Activated naive CD4-positive, alpha-beta T cell treated with anti-CD3 and anti-CD28 coated beads for 36 hours (primary cell): ENCODE measurements at places on chromosomes 3 and 15. TPM values are rescaled to one million over a fixed set of nuclear protein-coding genes. Genes with fewer than 3 reads are reported as not detected.

GRCh38 chr3:157844800-157845565 lies 261.2 kb downstream of the SHOX2 start:
- no peak for DNase-seq
- no peaks in the 10 kb centered on the region for H3K4me1 ChIP-seq
- no peak overlapping the region for H3K4me3 ChIP-seq

DNA sequence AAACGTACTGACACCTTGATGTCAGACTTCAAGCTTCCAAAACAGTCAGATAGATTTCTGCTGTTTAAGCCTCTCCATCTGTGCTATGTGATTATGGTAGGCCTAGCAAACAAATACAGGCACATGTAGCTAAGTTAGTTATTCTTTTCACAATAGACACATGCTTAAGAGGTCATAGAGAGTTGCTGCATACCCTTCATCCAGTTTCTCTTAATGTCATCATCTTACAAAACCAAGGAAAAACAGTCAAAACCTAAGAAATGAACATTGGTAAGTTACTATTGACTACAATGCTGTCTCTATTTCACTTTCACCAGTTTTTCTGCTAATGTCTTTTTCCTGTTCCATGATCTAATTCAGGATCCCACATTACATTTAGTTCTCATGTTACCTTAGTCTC lies 946.8 kb downstream of the TUSC7 start:
- no peaks in the 10 kb centered on the region for H3K4me1 ChIP-seq
- H3K36me3 ChIP-seq: no peaks in the 10 kb centered on the region

NDUFB5 gene
- total RNA-seq: 151 TPM

- H3K27ac ChIP-seq: no peak overlapping the region
- DNase-seq: no peak
- no peaks in the 10 kb centered on the region for H3K27me3 ChIP-seq
- no peak overlapping the region for H3K4me3 ChIP-seq
Measured at GRCh38 chr3:174737966-174738365, 121.2 kb upstream of the NAALADL2 start.

DNA sequence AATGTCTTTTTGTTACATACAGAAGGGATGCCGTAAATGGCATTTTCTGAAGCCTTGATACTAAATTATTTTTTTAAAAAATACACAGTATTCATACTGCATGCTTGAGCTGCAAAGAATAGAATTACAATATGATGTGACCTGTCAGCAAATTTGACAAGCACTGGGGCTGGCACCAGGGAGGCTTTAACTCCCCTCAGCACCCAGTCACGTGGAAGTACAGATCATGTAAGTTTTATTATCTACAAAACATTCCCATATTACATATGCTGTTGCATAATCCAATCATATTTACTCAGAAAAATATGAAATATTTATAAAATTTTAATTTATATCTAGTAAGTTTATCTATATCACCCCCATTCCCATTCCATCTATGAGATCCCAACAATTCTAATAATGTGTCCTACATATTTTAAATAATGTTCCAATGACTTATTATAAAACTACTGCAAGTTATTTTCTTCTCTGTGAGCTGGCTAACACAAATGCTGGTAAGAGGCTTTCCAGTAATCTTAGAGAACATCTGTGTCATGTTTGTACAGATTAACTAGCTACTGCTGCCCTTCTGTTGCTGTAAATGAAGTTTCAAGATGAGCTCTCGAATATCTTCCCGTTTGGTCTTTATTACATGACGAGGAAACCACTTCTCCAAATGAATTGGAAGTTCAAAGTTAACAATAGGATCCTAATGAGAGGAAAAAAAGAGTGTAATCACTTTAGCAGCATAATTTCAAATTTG lies 5.2 kb upstream of the IMPG2 start:
- H3K36me3 ChIP-seq: peaks cover 11% of the 10 kb centered on the region
- no peak for DNase-seq
- H3K27me3 ChIP-seq: no peaks in the 10 kb centered on the region
- no peak overlapping the region for H3K27ac ChIP-seq

DNA sequence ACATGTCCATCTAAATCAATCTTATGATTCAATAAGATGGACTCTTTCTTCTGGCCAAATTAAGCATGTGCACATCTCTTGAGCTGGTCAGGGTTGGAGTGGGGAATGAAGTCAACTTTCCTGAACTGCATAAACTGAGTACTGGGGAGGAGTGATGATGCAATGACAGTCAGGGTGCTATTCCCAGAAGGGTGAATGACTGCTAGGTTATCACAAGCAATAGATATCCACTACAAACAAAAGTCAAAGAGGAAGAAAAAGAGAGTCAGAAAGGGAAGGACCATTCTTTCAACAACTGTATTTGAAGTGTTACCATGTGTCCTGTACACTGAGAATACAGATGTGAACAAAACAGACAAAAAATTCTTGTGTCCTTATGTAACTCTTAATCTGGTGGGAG lies 70.0 kb downstream of the ALCAM start:
- H3K36me3 ChIP-seq: peaks cover 4% of the 10 kb centered on the region
- H3K4me1 ChIP-seq: no peaks in the 10 kb centered on the region
- no peak overlapping the region for H3K27ac ChIP-seq
- H3K4me3 ChIP-seq: no peak overlapping the region
- H3K27me3 ChIP-seq: no peaks in the 10 kb centered on the region

ZNF197 gene
- 7.7 TPM for total RNA-seq

MASP1 gene
- total RNA-seq: not detected

PTX3 gene
- total RNA-seq: not detected

- no peaks in the 10 kb centered on the region for H3K27me3 ChIP-seq
- DNase-seq: no peak
- H3K4me1 ChIP-seq: no peaks in the 10 kb centered on the region
- H3K4me3 ChIP-seq: no peak overlapping the region
Measured at GRCh38 chr15:99993681-99994131, 260.5 kb upstream of the LYSMD4 start.

GRCh38 chr3:34683851-34684250 lies 885.4 kb downstream of the PDCD6IP start:
- H3K36me3 ChIP-seq: no peaks in the 10 kb centered on the region
- no peaks in the 10 kb centered on the region for H3K4me1 ChIP-seq
- no peak overlapping the region for H3K4me3 ChIP-seq
- peak; percentile 67 for DNase-seq
- H3K27me3 ChIP-seq: no peaks in the 10 kb centered on the region

- H3K4me1 ChIP-seq: no peaks in the 10 kb centered on the region
- H3K27ac ChIP-seq: no peak overlapping the region
- DNase-seq: no peak
- H3K4me3 ChIP-seq: no peak overlapping the region
- no peaks in the 10 kb centered on the region for H3K36me3 ChIP-seq
Measured at GRCh38 chr3:88626456-88627120, 476.8 kb downstream of the C3orf38 start.

- peaks cover 66% of the 10 kb centered on the region for H3K4me1 ChIP-seq
- peak overlapping the region; percentile 99 for H3K27ac ChIP-seq
- H3K36me3 ChIP-seq: peaks cover 34% of the 10 kb centered on the region
- DNase-seq: peak; percentile 90
Measured at GRCh38 chr15:81296673-81297072, 27.3 kb downstream of the STARD5 start.

PRTG gene
- not detected for total RNA-seq

- H3K4me1 ChIP-seq: no peaks in the 10 kb centered on the region
- H3K27me3 ChIP-seq: no peaks in the 10 kb centered on the region
- H3K27ac ChIP-seq: no peak overlapping the region
- no peak for DNase-seq
- no peaks in the 10 kb centered on the region for H3K36me3 ChIP-seq
- H3K4me3 ChIP-seq: no peak overlapping the region
Measured at GRCh38 chr3:164791263-164791662, 287.0 kb downstream of the SI start.

TERC gene
- total RNA-seq: 20.4 TPM

DNA sequence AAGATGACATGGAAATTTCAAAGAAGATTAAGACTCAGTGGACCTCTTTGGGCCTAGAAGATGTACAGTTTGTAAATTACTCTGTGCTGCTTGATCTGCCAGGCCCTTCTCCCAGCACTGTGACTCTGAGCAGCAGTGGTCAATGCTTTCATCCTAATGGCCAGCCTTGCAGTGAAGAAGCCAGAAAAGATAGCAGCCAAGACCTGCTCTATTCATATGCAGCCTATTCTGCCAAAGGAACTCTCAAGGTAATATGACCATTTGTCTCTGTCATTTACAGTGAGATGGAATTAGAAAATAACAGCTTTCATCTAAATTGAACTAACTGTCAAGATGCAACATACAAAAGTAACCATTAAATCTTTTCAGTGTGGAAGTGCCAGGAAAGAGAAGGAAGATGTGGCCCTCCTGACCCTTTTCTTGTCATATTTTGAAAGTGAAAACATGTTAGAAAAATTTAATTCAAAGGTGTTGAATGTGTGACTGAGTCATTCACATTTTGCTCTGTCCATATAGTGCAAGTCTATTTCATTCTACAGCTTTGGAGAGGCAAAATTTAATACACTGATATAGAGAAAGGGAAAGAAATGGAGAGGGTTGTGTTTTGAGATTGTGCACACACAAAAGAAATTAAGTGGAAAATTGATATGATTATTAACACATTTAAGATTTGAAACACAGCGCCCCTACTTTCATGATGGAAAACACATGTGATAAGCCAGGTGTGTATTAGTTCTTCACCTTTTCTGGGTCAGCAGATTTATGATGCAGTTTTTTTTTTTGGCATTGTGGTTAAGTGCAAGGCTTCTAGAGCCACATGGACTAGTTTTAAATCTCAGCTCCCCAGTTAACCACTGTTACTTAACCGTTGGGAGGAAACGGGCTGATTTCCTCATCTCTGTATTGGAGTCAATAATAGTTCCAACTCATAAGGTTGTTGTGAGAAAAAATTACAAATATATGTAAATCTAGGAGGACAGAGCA lies 375.1 kb downstream of the NAALADL2 start:
- no peaks in the 10 kb centered on the region for H3K27me3 ChIP-seq
- no peak overlapping the region for H3K27ac ChIP-seq
- H3K4me3 ChIP-seq: no peak overlapping the region
- no peaks in the 10 kb centered on the region for H3K36me3 ChIP-seq
- no peaks in the 10 kb centered on the region for H3K4me1 ChIP-seq

GRCh38 chr15:81612631-81613030 lies 238.6 kb upstream of the TMC3 start:
- no peak for DNase-seq
- no peaks in the 10 kb centered on the region for H3K4me1 ChIP-seq
- no peak overlapping the region for H3K4me3 ChIP-seq
- peaks cover 8% of the 10 kb centered on the region for H3K27me3 ChIP-seq
- H3K27ac ChIP-seq: no peak overlapping the region
- no peaks in the 10 kb centered on the region for H3K36me3 ChIP-seq

- no peak overlapping the region for H3K4me3 ChIP-seq
- H3K36me3 ChIP-seq: peaks cover 8% of the 10 kb centered on the region
- H3K27me3 ChIP-seq: no peaks in the 10 kb centered on the region
- no peak for DNase-seq
- H3K4me1 ChIP-seq: no peaks in the 10 kb centered on the region
Measured at GRCh38 chr3:46675426-46675825, 18.1 kb downstream of the ALS2CL start.

- H3K4me3 ChIP-seq: no peak overlapping the region
- DNase-seq: no peak
- H3K27ac ChIP-seq: no peak overlapping the region
- H3K36me3 ChIP-seq: peaks cover 2% of the 10 kb centered on the region
Measured at GRCh38 chr15:27705056-27705455, 394.1 kb downstream of the OCA2 start.

DNA sequence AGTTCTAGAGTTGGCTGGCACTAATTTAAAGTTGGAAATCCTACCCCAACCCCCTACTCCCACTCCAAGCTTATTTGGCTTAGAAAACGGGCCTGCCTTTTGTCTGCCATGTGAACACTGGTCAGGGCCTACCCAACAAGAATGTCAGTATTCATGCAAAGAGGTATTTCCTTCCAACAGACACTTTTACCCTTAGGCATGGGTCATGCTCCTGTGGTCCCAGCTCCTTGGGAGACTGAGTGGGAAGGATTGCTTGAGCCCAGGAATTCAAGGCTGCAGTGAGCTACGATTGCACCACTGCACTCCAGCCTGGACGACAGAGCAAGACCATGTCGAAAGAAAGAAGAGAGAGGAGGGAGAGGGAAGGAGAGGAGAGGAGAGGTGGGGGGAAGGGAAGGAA lies 137.5 kb upstream of the LRTM1 start:
- no peak for DNase-seq
- H3K4me1 ChIP-seq: no peaks in the 10 kb centered on the region
- H3K4me3 ChIP-seq: no peak overlapping the region
- no peaks in the 10 kb centered on the region for H3K36me3 ChIP-seq
- no peak overlapping the region for H3K27ac ChIP-seq

KY gene
- not detected for total RNA-seq

DNA sequence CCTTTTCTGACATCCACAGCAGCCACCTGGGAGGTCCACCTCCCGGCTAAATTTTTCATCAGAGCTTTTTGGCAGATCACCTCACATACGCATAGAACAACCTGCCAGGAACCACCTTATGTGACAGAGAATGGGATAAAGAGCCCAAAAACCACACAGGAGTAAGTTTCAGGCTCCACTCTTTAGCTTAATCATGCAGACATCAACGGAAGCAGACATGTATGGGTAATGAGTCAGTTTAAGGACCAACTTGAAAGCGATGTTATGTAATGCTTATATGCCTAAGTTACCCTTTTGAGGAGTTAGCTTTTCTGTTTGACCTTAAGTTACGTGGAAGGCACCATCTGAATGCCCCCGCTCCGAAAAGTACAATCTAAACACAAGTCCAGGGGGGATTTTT lies 183.3 kb upstream of the BHLHE40 start:
- no peak for DNase-seq
- H3K4me1 ChIP-seq: no peaks in the 10 kb centered on the region
- H3K27ac ChIP-seq: no peak overlapping the region
- peaks cover 20% of the 10 kb centered on the region for H3K36me3 ChIP-seq

DNA sequence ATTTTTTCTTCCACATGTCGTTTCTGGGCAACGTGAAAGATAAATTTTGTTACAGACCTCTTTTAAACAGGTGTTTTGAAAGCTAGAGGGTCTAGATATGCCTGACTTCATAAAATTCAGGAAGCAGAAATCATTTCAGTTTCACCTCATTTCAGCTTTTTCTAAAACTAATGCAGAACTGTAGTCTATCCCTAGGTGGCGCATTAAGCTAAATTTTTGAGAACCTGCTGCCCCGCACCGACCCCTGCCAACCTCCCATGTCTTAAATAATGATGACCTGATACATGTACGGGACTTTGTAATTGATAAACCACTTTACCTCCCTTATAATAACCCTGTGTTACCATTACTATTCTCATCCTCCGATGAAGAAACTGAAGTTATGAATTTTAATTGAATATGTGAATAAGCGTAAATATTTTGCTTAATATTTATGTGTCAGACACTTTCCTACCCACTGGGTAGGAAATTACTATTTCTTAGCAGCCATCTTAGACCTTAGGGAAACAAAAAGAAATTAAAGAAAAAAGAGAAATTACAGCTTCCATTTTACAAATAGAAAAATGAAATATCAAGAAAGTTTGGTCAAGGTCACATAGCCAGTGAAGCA lies 78.7 kb upstream of the GCNT3 start:
- no peak overlapping the region for H3K27ac ChIP-seq
- no peaks in the 10 kb centered on the region for H3K27me3 ChIP-seq
- H3K36me3 ChIP-seq: no peaks in the 10 kb centered on the region

- peak overlapping the region; percentile 98 for H3K27ac ChIP-seq
- peaks cover 52% of the 10 kb centered on the region for H3K4me1 ChIP-seq
- DNase-seq: peak; percentile 64
- peaks cover 20% of the 10 kb centered on the region for H3K36me3 ChIP-seq
- H3K4me3 ChIP-seq: peak overlapping the region; percentile 95
- no peaks in the 10 kb centered on the region for H3K27me3 ChIP-seq
Measured at GRCh38 chr3:100401674-100402041, 319 bp downstream of the LNP1 start.

- H3K27ac ChIP-seq: no peak overlapping the region
- H3K36me3 ChIP-seq: peaks cover 3% of the 10 kb centered on the region
Measured at GRCh38 chr3:188776447-188776846, 395.3 kb upstream of the TPRG1 start.
